ENCODE measurements at places on chromosomes 2 and 18.
A peak's percentile ranks its signal among the peaks of the same experiment; 100 is the strongest.

DNA sequence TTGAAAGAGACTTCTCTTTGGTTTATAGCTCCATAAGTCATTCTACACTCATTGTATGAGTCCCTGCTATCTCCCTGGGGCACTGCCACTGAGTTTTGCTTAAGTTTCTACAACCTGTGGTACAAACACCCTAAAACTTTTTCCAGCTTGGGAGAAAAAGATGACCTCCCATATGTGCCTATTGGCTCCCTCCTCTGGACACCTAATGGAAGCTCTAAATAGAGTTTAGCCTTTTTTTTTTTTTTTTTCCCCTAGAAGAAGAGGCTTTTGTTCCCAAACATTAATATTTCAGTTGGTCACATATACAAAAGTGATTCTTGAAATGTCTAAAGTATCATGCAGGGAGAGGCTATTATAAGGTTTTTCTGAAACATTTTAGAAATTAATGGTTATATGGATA lies 547.2 kb upstream of the TMEFF2 start:
- DNase-seq = no peak

GRCh38 chr2:235458839-235459273 lies 35.0 kb upstream of the AGAP1 start:
- DNase-seq = no peak

- no peak for DNase-seq
Observed at GRCh38 chr2:120694034-120694433, 41.6 kb upstream of the GLI2 start.

DNA sequence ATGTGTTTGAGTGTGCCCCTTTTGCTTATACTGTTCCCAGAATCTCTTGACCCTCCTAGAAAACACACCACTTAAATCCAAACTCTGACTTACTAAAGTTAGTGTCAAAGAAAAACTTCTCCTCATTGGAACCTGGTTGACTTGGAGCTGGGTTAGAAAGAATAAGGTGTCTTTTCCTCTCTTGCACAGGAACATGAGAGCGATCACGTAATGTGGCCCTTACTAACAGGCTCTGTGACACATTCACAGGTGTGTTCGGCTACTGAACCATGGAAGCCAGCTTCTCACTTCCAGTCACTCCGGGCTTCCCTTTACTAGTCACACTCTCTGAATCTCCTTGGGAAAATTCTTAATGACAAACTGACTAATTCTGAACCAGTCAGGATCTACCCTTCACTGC lies 5.4 kb upstream of the POU3F3 start:
- DNase-seq = no peak

GRCh38 chr2:3008561-3008960 lies 369.1 kb downstream of the EIPR1 start:
- DNase-seq = no peak

- DNase-seq = peak; percentile 44
Observed at GRCh38 chr2:19868701-19869580, 32.8 kb downstream of the TTC32 start.

- no peak for DNase-seq
Observed at GRCh38 chr18:60980422-60981005, 352.7 kb upstream of the CDH20 start.

GRCh38 chr2:107380912-107381311 lies 445.8 kb upstream of the RGPD4 start:
- no peak for DNase-seq

- no peak for DNase-seq
Observed at GRCh38 chr2:203909974-203910373, 26.6 kb upstream of the ICOS start.

DNA sequence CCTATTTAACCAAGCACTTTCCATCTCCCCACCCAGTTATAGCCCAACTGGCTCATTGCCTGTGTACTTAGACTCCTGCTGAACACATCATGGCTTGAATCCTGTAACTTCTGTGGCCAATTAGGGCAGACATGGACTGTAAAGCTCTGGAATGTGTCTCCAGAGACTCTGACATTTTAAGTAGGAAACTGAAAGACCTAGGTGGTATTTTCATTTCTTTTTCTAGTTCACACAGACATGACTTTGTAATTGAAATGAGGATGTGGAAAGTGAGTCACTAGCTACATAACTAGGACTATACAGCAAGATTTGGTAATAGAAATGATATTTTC lies 12.2 kb downstream of the DOK1 start:
- DNase-seq = no peak

GRCh38 chr18:53521068-53521467 lies 703.4 kb downstream of the MBD2 start:
- no peak for DNase-seq

GRCh38 chr2:760001-760400 lies 82.8 kb upstream of the TMEM18 start:
- no peak for DNase-seq

- DNase-seq = no peak
Observed at GRCh38 chr2:24626131-24626530, 135.1 kb downstream of the NCOA1 start.

GRCh38 chr2:234733093-234733489 lies 218.7 kb upstream of the SH3BP4 start:
- DNase-seq = no peak

GRCh38 chr2:33153008-33153407 lies 206.3 kb downstream of the LTBP1 start:
- no peak for DNase-seq

DNA sequence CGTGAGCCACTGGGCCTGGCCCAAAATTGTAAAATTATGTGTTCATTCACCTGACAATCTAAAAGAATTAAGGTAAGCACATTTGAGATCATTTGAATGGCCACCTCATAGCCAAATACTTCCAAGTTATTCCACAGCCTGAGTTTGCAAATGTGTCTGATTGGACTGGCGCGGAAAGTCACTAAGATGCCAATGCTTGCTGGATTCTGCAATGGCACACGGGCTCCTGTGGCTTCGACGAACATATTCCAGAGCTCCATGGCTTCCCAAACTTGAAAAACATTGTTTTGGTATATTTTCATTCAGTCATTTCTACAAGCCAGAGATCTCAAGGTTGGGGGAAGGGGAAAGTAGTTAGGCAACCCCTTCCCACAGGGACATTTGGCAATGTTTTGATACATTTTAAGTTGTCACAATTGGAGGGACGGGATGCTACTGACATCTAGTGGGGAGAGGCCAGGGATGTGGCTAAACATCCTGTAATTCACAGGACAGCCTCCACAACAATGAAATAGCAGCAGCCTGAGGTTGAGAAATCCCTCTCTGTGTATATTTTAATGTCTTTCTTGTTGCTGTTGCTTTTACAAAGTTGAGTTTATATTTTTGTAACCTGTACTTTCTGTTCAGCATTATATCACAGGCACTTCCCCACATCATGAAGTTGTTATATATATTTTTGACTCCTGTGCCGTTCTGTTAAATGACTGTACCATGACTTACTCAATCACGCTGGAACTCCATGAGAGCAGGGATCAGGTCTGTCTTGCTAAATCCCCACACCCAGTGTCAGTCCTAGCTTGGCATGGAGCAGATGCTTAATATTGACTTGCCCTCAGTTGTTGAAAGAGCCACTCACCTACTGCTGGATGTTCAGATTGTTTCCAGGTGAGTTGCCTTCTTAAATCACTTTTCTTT lies 56.9 kb downstream of the COL4A4 start:
- peak; percentile 8 for DNase-seq

- DNase-seq = no peak
Observed at GRCh38 chr18:3970929-3971328, 484.2 kb downstream of the DLGAP1 start.

DNA sequence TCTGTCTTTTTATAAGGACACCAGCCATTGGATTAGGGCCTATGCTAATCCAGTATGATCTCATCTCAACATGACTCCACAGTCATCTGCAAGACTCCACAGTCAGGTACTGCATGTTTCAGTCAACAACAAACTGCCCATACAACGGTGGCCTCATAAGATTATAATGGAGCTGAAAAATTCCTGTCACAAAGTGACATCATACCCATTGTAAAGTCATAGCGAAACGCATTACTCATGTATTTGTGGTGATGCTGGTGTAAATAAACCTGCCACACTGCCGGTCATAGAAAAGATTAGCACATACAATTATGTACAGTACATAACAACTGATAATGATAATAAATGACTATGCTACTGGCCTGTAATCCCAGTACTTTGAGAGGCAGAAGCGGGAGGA lies 102.2 kb downstream of the TEX51 start:
- no peak for DNase-seq

All from stimulated activated naive CD4-positive, alpha-beta T cell (primary cell).